Fibroblast of the conjunctiva (primary cell): ENCODE measurements at places on chromosomes 6 and 20.

GRCh38 chr6:162704001-162704400 lies 23.6 kb downstream of the PRKN start:
- DNase-seq = no peak

- no peak for DNase-seq
Observed at GRCh38 chr6:37170273-37171200, 585 bp downstream of the PIM1 start.

- peak; percentile 74 for DNase-seq
Observed at GRCh38 chr6:22236626-22237414, 60.0 kb downstream of the PRL start.

GRCh38 chr6:10854922-10855632 lies 16.7 kb upstream of the MAK start:
- DNase-seq = no peak

GRCh38 chr6:21592953-21593352 lies 598 bp upstream of the SOX4 start:
- DNase-seq = no peak

- DNase-seq = no peak
Observed at GRCh38 chr20:58308290-58308679, 1.2 kb upstream of the RAB22A start.

- DNase-seq = no peak
Observed at GRCh38 chr20:46286977-46287376, 21.3 kb downstream of the CDH22 start.

- DNase-seq = peak; percentile 20
Observed at GRCh38 chr6:154615483-154616025, 105.1 kb upstream of the CNKSR3 start.

- DNase-seq = no peak
Observed at GRCh38 chr20:61295682-61296628, 43.9 kb downstream of the CDH4 start.

GRCh38 chr6:42511803-42512422 lies 51.9 kb upstream of the UBR2 start:
- DNase-seq = peak; percentile 6

- peak; percentile 73 for DNase-seq
Observed at GRCh38 chr6:170405311-170405975, 98.9 kb downstream of the FAM120B start.

GRCh38 chr6:54681987-54682386 lies 164.6 kb upstream of the FAM83B start:
- DNase-seq = peak; percentile 33

- no peak for DNase-seq
Observed at GRCh38 chr6:3744211-3744900, 7.2 kb downstream of the PXDC1 start.
